Amniotic epithelial cell (primary cell): ENCODE measurements at places on chromosomes 6 and 20.

DNA sequence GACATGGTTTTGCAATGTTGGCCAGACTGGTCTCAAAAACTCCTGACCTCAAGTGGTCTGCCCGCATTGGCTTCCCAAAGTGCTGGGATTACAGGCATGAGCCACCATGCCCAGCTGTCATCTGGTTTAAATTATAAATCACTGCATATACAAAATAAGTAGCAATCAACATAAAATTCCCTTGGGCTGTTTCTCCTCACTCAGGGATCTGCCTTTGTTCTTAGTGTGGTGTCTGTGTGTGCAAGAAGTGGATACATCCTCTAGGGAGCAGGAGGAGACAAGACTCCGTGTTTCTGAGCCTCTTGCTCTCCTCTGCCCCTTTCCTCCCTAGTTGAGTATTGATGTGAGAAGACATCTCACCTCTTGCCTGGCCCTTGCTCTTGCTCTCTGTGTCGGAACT is 65.2 kb upstream of the ADGRF4 start:
- DNase-seq = peak; percentile 49

GRCh38 chr6:47162793-47163192 is 120.7 kb upstream of the ADGRF1 start:
- DNase-seq = no peak

DNA sequence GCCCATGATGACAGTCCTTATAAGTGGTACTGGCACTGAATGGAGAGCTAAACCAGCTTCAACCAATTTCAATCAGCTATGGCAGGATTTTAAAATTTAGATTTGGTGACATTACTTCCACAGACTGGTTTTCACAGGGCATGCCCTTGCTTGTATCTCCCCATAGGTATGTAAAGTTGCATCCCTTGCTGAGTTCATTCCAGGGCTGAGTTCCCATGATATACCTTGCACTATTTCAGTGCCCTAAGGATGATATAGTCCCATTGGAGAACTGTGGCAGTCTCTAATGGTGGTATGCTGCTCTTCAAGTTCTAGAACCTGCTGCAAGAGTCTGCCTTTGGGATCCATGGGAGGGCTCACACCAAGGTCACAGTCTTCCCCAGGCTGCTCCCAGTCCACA is 232.7 kb upstream of the MOCS1 start:
- no peak for DNase-seq

DNA sequence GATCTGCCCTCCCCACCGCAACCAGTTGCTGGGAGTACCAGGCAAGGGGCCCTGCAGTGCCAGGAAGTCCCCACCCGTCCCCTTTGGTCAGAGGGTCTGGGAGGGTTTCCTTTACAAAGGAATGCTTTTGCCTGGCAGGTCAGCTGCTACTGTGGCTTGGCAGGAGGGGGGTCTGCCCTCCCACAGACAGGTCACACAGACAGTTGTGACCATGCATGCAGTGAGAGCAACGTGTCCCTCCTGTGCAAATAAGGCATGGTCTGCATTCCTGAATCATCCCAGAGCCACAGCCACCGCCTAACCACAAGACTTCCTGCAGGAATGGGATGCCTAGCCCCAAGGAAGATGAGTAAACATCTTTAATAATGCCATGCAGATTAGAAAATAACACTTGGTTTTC is 439 bp upstream of the F13A1 start:
- no peak for DNase-seq

GRCh38 chr6:166162599-166163342 is 4.9 kb downstream of the TBXT start:
- DNase-seq = no peak

GRCh38 chr6:26175033-26175427 is 87.8 kb downstream of the HFE start:
- no peak for DNase-seq

DNA sequence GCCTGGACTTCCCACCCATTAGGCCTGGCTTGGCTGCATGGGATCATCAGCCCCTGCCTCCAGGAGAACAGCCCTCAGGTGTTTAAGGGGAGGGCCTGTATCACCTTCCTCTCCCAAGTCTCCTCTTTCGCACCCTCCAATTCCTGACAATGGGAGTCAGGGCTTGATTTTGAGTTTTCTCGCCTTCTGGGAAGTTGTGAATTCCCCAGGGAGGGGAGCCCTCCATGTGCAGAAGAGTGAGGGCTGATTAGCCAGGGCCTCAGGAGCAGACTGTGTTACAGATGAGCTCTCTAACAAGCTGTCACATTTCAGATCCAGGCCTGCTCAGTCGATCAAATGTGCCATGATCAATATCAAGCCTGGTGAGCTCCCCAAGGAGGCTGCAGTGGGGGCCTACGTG is 42.4 kb downstream of the CNBD2 start:
- DNase-seq = no peak

DNA sequence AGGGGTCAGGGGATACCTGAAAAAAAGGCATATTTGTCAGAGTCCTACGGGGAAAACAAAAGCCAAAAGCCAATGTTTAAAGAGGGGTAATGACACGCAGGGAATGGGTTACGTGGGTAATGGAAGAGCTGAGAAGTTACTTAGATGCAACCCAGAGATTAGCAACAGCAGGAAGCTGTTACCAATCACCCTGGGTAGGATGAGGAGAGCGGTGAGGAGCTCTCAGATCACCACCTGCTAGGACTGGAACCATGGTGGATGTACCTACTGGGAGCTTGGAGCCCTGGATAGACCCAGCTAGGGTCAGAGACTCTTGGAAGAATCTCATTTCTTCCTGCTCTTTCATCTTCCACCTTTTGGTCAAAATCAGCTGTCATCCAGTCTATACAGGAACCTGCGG is 51.2 kb upstream of the RNF24 start:
- DNase-seq = no peak

DNA sequence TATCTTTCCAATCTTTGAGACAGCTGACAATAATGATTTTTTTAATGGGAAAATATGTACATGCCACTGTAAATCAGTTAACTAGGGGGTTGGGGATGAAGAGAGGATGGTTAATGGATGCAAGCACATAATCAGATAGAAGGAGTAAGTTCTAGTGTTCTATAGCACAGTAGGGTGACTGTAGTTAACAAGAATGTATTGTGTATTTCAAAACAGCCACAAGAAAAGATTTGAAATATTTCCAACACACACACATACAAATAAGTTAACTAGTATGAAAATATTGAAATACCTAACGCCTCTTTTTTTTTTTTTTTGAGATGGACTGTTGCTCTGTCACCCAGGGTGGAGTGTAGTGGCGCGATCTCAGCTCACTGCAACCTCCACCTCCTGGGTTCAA is 153.4 kb upstream of the SALL4 start:
- DNase-seq = peak; percentile 78

GRCh38 chr6:34236443-34237315 is at the start of gene HMGA1:
HMGA1 (plus strand) TSS chr6:34236873; CDS start chr6:34240781, 3,908 bp downstream.
- DNase-seq = peak; percentile 65

DNA sequence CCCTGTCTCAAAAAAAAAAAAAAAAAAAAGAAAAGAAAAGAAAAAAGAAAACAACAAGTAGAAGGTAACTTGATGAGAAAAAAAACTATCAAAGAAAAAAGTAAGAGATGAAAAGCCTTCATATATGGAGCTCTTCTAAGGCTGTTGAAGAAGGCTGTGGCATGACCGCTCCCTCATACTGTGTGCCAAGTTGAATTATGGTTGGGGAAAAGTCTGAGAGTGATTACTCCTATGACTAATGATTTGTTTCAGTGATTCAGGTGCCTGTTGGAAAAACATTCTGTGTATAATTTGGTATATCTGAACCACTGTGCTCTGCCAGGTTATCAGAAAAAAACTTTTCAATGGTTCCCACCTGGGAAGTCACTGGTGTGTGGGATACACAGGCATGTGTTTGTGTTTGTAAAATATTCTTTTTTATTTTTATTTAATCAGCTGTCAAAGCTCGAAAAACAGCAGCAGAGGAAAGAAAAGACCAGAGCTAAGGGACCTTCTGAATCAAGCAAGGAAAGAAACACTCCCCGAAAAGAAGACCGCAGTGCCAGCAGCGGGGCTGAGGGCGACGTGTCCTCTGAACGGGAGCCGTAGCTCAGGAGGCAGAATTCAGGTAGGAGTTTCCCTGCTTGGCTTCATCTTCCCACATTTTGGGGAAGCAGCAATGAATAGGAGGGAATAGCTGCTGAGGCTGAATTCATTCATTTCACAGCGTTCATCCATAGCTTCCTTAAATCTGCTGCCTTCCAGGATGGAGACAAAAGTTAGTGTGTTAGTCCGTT is 69.7 kb upstream of the SCP2D1 start:
- DNase-seq = peak; percentile 61

DNA sequence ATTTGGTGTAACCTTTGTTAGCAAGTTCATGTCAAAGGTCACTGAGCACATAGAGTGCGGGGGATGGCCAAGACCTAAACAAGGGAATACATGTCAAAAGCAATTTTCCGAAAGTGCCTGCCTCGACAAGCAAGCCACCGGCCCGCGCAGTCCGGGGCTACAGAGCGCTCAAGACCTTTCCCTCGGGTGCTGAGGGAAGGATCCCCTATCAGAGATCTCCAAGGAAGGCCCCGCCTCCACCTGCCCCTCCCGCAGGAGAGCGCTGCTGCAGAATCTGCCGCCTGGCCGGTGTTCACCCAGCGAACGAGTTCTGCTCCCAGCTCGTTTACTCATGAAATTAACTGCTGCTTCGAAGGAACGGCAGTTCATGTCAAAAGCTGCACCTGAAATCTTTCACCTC is 252.7 kb downstream of the BMP7 start:
- no peak for DNase-seq

DNA sequence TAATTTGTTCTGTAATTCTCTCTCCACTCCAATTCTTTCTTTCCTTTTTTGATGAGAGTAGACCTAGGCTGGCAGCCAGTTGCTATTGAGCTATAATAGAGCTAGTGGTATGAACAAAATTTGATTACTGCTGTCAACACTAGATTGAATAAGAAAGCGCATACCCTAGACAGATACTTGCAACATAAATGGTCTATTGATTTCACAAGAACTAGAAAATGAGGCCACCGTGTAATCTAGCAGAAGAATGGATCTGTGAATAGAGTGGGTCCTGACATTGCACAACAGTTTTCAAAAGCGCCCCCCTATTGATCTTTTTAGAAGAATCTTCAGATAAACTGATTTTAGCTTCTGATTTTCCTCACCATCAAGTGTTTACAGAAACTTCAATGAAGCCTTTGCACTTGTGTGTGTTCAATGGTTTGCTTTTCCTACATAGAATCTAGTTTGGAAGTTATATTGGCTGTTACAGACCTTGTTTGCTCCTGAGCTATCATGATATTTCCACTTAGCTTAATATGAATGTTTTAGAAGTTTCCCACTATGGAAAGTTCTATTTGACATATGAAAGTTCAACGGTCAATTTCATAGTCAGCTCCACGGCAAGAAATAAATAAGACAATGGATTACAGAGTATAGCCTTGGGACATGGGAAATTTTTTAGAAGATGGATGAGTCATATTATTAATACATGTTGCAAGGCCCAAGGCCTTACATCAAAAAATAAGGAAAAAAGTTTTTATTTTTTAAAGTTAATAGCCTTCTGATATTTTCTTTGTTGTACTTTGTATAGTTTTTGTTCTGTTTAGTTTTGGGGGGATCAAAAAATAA is 55.6 kb downstream of the UTRN start:
- peak; percentile 49 for DNase-seq

DNA sequence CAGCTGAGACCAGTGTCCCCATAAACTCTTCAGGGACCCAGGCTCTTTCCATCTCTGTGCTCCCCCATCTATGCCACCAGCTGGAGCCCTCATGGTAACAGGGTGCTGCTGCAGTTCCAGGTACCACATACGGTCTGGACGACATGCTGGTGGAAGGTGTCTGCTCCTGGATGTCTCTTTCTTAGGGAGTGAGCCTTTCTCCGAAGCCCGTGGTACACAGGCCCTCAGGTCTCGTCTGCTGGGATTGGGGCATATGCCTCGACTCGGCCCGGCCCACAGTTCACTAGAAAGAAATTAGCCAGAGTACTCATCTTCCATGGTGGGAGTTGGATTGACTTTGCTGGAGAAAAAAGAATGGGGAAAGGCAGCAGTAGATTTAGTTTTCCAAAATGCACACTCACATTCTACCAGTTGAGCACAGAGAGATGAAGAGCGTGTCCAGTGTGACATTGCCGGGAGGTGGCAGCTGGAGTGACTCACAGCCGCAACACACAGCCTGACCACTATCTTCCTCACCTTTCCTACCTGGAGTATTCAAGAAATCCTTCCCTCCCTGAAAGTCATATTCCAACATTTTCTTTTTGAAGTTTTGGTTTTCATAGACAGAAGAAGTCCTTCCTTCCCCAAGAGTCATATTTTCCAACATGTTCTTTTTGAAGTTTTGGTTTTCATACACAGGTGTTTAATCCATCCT is 18.6 kb upstream of the SPO11 start:
- no peak for DNase-seq

- DNase-seq = no peak
These were observed 51.0 kb upstream of the FBXO30 start for GRCh38 chr6:145865595-145865994.

DNA sequence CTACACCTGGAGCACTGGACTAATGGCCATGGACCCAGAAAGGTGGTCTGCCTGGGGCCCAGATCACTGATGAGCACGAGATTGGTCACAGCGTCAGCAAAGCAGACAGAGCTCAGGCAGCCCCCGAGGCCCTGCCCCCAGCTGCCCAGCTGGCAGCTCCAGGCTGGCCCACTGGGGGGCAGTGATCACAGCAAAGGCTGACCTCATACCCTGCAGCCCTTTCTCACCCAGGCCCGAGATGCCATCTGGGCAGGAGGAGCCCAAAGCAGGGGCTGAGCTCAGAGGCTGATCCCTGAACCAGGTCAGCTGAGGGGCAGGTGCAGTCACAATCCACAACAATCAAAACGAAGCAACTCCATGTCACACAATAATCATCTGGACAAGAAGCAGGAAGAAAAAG is 4.1 kb downstream of the MAP1LC3A start:
- DNase-seq = peak; percentile 16

- no peak for DNase-seq
These were observed 288.0 kb upstream of the AGPAT4 start for GRCh38 chr6:161561908-161562307.

DNA sequence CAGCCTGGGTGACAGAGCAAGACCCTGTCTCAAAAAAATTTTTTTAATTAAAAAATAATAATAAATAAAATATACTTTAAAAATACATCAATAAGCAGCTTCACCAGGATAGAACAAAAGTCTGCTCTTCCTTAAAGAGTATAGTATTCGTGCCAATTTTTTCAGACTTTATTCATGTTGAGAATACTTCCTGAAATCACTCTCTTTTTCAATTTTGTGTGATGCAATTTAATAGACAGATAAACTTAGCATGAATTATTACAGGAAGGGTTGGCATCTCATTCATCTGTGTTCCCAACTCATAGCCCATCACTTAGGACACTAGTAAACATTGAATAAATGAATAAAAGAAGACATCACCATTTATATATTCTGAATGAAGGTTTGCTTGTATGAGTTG is 52.4 kb downstream of the IPCEF1 start:
- DNase-seq = no peak

DNA sequence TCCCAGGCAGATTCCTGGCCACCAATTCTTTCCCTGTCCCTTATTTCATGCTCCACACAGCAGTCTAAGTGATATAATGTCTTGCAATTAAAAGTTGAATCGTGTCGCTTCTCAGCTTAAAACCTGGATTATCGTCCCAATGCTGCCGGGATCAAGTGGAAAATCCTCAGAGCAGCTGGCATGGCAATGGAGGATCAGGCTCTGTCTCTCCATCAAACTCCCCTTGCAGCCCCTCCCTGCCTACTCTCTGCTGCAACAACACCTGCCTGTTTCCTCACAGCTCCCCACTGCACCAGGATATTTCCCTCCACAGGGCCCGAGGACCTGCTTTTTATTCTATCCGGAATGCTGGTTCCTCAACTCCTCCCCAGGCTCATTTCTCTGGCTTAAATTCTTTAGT is 277.1 kb downstream of the SYNE1 start:
- DNase-seq = no peak

GRCh38 chr20:32796981-32797451 is 22.7 kb upstream of the MAPRE1 start:
- no peak for DNase-seq
